ENCODE measurements at places on chromosomes 11 and 22.

GRCh38 chr11:57425565-57426438 lies 1.1 kb downstream of the SLC43A3 start:
- peak; percentile 16 for DNase-seq

DNA sequence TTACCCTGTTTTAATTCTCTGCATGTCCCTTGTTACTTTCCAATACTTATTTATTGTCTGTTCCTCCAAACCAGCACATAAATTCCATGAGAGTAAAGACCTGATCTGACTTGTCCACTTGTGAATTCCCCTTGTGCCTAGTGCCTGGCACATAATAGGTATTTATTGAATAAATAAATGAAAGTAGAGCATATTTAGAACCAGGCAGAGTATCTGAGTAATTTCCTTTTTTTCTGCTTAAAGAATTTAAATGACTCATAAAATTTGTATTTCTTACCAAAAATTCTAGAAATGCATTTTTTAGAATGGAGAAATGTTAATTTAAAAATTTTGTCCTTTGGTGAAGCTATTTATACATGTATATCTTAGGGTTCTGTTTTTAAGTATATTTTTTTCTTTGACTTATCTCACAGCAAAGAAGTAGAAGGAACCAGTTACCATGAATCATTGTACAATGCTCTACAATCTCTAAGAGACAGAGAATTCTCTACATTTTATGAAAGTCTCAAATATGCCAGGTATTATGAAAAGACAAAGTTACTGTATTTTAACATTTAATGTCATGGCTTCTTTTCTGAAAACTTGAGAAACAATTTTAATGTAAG lies 96.8 kb downstream of the ATM start:
- no peak for DNase-seq

GRCh38 chr22:28505416-28506149 lies 174.1 kb downstream of the TTC28 start:
- no peak for DNase-seq

- no peak for DNase-seq
Observed at GRCh38 chr11:114307524-114308203, 11.5 kb downstream of the NNMT start.

DNA sequence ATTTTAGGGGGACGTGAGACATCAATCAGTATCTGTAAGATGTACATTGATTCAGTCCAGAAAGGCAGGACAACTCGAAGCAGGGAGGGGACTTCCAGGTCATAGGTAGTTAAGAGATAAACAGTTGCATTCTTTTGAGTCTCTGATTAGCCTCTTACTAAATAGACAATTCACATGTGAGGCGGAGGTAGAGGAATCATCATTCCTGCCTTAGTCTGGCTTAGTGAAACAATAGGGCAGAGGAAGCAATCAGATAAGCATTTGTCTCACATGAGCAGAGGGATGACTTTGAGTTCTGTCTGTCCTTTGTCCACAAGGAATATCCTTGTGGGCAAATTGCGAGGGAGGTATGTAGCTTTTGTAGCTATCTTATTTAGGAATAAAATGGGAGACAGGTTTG lies 248.3 kb downstream of the DDX10 start:
- DNase-seq = no peak

DNA sequence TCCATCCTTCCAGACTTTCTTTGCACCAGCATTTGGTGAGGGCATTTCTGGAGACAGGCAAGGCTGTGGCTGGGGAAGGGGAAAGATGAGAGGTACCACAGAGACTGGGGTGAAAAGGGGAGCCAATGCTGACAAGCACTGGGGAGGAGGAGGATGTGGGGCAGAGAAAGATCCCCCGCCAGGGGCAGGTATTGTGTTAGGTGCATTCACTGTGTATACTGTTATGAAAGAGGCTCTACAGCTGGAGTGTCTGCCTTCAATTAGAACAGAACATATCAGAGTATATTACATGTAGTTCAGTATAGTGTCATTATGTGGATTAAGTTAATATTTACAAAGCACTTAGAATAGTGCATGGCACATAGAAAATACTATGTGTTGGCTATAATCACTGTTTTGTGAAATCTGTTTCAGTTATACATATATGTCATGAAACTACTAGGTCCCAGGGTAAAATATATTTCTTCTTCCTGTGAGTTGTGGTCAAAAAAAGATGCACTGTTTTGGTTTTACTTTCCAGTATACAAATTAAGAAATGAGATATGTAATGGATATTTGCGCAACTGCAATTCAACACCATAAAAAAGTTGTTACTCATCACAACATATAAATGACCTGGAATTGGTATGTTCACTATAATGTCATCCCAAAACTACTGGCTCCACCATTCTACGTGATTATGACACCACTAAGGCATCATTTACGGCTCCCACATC lies 8.4 kb downstream of the MSANTD2 start:
- DNase-seq = no peak

GRCh38 chr11:83025267-83025704 lies 46.4 kb downstream of the RAB30 start:
- DNase-seq = no peak

All from retina (tissue), 1 donor.